ENCODE measurements at places on chromosomes 6 and 20.

- no peak for DNase-seq
Measured at GRCh38 chr20:9129756-9130155, 60.9 kb downstream of the PLCB4 start.

GRCh38 chr6:106519460-106520394 is 109.6 kb downstream of the RTN4IP1 start:
- peak; percentile 88 for DNase-seq

DNA sequence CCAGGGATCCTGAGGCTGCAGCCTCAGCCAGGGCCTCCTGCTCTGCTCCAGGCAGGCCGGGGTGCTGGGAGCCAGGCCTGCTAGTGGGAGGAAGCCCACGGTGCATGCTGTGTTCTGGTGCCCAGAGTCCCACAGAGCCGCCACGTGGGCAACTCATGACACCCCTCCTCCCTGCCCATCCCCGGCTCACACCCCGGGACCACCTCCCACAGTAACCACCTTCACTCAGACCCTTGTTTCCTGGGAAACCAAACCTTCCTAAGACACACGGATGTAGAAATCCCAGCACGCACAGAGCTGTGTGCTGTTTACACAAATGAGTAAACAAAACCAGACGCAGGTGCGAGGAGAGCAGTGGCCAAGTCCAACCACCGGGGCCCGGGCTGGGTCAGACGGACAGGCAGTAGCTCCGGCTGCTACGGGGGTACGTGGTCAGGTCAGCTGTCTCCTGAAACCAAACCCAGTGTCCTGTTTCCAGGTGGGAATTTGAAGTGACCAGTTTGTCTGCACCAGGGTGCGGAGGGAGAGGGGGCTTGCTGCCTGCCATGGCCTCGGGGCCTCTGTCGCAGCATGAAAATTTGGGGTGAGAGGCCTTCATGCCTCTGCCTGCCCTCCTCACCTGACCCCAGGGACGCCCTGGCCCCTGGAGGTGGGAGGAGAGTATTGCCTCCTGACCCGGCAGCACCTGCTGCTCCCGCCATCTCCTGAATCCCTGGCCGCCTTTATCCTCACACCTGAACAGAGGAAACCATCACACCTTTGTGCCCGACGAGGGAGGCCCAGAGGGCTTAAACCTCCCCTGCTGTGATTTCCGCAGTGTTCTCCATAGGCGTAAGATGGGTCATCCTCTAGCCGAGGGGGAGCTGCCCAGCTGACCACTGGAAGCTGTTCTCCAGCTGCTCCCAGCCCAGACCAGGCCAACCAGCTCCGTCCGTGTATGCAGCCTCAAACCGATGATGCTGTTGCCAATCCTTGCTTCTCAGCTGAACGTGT is 52.0 kb upstream of the SMOC2 start:
- DNase-seq = no peak

DNA sequence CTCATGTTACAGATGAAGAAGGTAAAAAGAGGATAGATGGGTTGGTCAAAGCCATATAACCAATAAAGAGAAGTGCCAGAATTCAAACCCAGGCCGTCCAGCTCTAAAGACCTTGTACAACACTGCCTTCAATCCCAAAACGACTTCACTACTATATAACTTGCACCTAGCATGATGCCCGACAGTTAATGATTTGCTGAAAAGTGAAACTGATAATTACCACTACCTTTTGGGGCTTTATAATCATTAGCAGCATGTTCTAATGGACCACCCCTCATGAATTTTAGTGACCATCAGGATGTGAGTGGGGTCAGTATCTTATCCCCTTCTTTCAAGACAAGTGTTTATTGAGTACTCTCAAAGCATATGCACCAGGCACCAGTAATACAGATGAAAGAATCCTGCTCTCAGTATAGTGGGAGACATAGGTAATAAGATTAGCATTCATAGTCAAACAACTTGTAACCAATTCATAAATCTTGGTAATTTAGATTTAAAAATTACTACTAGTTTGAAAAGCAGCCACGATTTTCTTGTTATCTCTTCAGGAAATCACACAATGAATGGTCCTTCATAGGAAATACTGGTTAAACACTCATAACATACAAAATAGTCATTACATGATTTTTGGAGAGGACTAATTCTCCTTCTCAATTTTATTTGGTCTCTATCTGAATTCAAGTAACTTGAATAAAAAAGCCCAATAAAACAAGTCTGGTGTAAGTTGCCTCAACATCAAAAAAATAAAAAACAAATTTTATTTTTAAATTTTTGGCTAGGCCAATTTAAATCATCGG is 98.0 kb downstream of the EPB41L2 start:
- DNase-seq = no peak

GRCh38 chr6:31304683-31305082 is 32.8 kb upstream of the HLA-C start:
- no peak for DNase-seq

Data from CD4-positive, alpha-beta T cell treated with Interleukin-15 for 4 hours (primary cell).